Stimulated activated CD4-positive, alpha-beta T cell treated with anti-CD3 and anti-CD28 coated beads, Interleukin-4, amount 100 ng/mL, for 24 hours (primary cell): ENCODE measurements at places on chromosomes 5 and 9.

DNA sequence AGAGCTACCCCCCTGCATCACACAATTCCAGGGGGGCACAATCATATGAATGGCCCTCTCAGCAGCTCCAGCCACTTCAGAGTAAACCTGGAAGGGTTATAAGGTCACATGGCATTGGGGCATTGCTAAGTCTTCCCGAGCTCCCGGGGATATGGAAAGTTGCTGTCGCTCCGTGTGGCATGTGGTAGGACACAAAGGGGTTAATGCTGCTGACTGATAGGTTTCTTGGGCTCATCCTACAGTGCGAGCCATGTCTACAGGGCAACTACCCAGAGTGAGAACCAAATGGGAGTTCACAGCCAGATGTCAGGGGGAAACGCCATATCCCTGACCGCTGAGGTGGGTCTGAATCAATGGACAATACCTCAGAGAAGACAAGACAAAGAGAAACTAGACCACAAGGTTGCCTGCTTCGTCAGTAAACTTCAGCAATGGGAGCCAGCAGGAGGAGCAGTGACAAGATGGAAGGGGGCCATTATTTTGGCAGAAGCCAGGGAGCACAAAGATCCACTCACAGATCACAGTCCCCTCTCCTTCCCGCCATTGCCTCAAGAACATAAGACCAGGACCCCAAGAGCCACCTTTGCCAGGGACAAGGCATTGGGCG is 52.4 kb upstream of the SHISAL2B start:
- no peak for DNase-seq

- no peak for DNase-seq
Measured at GRCh38 chr5:13331585-13331984, 612.9 kb downstream of the DNAH5 start.

GRCh38 chr9:5957166-5957565 is 58.3 kb downstream of the RANBP6 start:
- DNase-seq = no peak

DNA sequence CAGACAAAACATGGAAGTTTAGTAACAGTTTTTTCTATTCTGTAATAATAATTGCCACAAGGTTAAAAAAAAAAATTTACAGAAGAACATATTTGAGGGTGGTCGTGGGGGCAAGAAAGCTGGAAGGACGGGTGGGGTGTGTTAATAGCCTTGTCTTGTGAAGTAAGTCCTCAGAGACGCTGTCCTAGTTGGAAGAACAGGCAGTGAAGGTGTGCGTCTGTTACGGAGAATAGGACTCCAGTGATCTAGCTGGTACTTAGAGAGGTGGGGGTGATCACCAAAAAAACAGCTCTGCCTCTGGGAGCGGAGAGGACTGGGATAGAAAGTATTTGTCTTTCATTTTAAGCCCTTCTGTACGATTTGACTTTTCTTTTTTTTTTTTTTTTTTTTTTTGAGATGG is 17.7 kb downstream of the ABL1 start:
- no peak for DNase-seq

DNA sequence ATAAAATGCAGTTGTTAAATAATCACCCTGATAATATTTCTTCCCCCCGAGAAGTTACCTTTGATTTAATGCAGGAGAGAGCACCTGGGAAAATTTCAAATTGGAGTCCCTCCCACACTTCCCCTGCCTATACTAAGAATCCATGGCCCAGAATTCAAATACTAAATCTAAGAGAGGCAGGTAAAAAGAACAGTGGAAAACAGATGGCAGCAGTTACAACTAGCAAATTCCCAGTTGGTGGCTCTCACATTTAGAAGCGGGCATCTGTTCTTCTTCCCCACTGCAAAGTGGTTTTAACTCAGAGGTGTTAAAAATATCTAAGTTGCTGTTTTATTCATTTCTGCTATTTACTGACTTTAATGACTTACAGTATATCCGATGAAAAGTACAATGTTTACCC is 210.4 kb upstream of the ELAVL2 start:
- no peak for DNase-seq

GRCh38 chr5:77743181-77743580 is 33.0 kb downstream of the TBCA start:
- DNase-seq = no peak

- DNase-seq = no peak
Measured at GRCh38 chr9:107397076-107398044, 92.2 kb downstream of the KLF4 start.

DNA sequence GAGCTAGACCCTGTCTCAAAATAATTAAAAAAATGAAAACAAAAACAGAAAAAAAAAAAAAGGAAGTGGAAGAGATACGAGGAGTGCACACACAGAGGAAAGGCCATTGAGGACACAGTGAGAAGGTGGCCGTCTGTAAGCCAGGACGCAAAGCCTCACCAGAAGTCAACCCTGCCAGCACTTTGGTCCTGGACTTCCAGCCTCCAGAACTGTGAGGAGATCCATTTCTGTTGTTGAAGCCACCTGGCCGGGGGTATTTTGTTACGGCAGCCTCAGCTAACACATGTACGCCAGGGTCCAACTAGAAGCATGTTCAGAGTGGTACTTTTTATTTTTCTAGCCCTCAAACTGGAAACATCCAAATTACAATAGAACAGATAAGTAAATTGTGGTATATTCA is 21.8 kb downstream of the SLC35D2 start:
- no peak for DNase-seq

- DNase-seq = no peak
Measured at GRCh38 chr9:14526504-14526903, 166.7 kb downstream of the ZDHHC21 start.

GRCh38 chr9:122382901-122383850 is 12.4 kb downstream of the PTGS1 start:
- DNase-seq = no peak

- DNase-seq = no peak
Measured at GRCh38 chr5:62640446-62640845, 61.8 kb downstream of the LRRC70 start.

GRCh38 chr9:100573655-100574260 is 4.1 kb upstream of the CAVIN4 start:
- DNase-seq = no peak

DNA sequence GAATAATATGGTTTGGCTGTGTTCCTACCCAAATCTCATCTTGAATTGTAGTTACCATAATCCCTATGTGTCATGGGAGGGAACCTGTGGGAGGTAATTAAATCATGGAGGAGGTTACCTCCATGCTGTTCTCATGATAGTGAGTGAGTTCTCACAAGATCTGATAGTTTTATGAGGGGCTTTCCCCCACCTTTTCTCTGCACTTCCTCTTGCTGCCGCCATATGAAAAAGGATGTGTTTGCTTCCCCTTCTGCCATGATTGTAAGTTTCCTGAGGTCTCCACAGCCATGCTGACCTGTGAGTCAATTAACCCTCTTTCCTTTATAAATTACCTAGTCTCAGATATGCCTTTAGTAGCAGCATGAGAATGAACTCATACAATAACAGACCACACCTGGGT is 63.7 kb upstream of the PRR16 start:
- no peak for DNase-seq

- no peak for DNase-seq
Measured at GRCh38 chr5:160930406-160930805, 78.4 kb upstream of the ATP10B start.

DNA sequence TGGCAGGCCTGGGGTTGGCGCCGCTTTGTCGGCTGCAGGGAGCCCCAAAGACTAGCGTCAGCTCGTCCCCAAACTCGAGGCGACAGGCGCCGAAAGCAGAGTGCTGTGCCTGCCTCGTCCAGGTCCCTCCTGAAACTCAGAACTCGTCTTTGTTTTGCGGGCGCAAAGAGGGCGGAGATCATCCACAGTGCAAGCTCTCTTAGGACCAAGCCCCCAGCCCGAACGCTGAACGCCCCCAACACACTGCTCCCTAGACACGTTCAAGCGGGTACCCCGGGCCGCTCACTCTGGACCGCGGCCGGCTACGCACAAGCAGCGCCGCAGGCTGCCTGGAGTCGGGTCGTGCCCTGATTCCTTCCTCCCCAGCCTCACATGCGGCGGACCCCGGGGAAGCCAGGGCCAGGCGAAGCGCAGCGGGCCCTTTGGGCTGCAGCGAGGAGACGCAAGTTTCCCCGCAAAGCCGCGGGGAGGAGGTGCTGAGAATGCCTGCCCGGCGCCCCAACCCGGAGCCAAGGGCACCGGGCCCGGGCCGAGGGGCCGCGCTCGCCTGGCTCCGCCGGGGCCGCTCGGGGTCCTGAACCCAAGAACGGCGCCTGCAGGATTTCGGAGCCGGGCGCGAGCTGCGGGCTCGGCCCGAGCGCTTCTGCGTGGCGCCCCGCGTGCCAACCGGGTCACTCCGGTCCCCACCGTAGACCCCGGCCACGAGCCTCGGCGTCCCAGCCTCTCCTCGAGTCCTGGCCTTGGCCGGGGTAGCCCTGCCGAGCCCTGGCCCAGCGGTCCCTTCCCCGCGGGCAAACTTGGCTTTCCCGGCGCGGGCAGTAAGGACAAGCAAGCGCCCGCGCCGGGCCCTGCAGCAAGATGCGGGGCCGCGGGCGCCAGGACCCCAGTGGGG is 738 bp downstream of the FSTL4 start:
- DNase-seq = no peak

GRCh38 chr9:17622141-17622540 is 43.3 kb downstream of the SH3GL2 start:
- DNase-seq = no peak

DNA sequence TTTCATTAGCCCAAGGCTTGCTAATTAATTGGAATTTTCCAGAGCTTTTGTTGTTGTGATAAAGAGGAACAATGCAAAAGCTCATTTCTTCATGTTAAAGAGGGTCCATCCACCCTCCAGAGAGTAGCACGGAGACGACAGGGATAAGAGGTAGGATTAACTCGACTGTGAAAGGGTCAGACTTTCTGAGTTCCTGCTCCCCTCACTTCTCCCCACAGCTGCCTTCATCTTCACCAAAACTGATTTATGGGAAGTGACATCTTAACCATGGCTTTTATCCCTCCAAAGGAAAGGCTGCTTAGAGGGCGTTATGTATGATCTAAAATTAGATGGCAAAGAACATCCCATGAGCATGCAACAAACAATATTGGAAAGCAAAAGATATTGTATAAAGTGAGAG is 135.5 kb downstream of the GLIS3 start:
- no peak for DNase-seq

- no peak for DNase-seq
Measured at GRCh38 chr5:115573133-115573532, 28.6 kb upstream of the FEM1C start.

GRCh38 chr5:30209755-30210154 is 983.7 kb upstream of the CDH6 start:
- no peak for DNase-seq

DNA sequence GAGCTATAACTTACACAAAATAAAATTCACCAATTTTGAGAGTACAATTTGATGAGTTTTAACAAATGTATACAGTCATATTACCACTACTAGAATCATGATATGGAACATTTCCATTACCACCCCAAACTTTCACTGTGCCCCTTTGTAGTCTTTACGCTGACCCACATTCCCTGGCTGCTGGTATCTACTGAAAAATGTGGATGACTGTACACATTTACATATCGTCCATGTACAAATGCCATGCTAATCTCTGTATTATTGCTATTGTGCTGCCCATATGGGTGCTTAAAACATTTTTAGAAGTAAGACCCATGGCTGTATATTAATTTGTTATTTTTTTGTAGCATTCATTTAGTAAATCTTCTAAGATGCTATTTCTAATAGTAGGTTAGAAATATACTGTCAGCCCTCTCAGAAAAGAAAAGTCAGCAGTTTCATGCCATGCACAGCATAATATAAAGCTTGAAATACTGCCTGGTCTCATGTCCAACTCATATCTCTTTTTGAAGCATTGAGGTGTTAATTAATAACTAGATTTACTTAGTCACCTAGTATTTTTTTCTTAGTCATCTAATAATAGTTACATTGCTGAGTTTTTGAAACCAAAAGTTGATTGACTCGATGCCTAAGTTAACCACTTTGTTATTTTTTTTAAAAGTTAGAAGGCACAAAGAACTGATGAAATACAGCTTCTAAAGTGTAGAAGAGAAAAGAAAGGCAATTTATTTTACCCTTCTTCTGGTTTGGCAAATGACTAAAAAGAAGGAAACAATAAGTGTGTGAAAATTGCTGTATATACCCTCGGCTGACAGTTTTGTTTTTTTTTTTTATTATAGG is 188.3 kb upstream of the MEF2C start:
- no peak for DNase-seq

DNA sequence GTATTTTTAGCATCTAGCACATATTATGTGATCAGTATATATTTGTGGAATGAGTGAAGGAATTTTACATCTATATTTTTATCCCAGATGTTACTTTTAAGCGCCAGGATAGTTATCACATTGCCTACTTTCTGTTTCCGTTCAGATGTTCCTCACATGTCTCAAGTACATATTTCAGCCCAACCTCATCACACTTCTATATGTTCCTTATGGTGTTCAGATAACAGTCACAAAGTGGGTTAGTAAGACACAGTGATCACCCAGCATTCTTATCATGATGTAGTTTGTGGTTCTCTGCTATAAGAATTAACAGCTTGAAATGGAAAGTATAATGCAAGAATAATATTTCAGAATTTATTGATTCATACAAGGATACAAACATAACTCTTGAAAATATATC is 170.0 kb upstream of the RASA1 start:
- no peak for DNase-seq
